ENCODE measurements at places on chromosomes 3 and 15.

GRCh38 chr15:50318697-50319096, 36.3 kb downstream of the GABPB1 start:
- no peak for DNase-seq

DNA sequence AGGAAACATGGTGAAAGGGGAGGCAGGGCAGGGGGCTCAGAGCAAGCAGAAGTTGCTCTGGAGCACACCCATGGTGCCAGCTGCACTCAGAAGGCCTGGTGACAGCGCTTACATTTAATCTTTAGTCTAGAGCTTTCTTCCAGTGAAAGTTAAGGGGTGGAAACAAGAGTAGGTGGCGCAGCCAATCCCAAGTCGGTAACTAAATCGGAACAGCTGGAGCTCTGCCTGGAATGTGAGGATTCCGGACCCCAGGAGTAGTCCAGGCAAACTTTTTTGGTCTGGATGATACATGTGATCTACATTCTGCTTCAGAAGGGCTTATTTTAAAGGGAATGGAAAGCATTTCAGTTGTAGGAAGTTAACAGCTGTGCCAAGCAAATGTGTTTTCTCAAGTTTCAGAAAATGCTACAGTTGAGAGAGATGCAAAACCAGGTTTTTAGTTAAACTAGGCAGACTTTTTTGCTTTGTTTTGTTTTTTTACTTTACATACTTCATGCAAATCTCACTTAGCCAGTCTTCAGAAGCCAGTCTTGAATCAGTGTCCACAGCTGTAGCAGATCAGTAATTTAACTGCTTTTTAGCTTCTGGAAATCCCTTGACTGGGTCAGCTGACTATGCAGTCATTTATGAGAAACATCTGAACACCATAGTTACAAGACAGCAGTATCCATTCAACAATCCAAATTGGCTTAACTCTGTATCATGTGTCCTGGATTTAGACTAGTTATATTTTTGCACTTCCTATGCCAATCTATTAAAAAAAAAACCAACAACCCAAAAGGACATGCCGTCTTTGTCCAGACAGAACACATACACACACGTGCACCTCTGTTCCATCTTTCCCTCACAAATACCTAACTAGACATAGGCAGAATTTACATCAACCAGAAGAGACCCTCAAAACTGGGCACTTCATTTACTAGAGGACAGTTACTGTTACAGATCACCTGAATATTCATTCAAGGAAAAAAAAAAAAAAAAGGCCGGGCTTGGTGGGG, 33.2 kb downstream of the ZNF106 start:
- DNase-seq: peak; percentile 96

- peak; percentile 89 for DNase-seq
Observed at GRCh38 chr3:158160958-158161357, 51.1 kb downstream of the RSRC1 start.

DNA sequence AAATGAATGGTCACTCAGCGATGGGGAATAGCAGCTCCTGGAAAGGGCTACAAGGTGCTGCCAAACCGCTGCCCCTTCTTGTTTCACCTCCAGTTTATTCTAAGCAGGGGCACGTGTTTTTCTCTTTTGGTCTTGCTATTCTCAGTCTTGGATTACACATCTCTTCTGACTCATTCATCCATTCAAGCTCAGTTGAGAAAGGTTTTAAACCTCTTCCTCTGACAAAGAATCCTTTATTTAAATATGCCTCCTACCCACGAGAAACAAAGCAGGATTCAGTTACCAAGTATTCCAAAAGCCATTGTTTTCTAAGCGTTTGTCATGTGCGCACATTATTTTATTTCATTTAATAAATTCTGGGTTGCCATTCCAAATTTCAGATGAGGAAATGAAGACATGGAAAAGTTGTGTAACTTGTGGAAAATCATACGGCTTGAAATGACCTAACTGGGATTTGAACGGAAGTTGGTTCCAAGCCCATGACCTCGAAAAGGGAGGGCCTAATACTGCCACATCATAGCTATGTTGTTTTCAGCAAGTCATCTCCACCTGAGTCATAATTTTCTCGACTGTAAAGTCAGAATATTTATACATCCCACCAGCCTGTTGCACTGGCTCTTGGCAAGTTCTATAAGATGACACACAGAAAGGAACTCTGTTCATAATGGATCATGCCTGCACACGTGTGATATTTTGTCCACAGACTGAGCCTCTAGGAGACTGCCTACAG, 292.0 kb upstream of the SLCO3A1 start:
- peak; percentile 84 for DNase-seq

- DNase-seq: no peak
Observed at GRCh38 chr3:37892927-37893600, 31.4 kb downstream of the CTDSPL start.

DNA sequence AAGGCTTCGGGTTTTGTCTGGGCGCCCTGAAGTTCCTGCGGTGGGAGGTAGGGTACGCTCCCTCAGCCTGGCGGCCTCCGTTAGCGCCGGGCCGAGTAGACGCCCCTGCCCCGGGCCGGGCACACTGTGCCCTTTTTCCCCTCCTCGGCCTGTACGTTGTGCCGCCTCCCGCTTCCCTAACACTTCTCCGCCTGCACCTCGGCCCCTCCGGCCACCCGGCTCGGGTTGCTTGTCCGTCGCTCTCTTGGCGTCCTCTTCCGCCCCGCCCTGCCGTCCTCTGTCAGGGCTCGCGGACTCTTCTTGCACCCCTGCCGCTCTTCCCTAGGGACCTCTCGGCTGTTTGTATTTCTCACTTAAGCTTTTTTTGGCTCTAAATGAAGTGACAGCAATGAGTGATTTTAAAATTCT, 384 bp downstream of the KNL1 start:
- peak; percentile 65 for DNase-seq

DNA sequence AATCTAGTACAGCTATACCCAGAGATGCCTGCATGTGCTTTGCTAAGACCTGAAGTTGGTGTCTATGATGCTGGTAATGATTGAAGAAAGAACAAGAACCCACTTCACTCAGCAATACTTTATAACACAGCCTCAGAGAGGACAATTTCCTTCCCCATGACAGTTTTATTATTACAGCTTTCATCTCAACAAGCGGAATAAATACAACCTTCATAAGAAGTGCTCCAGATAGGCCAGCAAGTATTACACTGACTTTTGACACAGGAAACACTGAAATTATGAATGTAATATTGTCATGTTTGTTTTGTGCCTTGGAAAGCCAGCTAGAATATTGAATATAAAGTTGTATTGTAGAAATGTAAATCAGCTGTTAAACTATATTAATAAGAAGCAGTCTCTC, 557.4 kb upstream of the ARPP21 start:
- DNase-seq: no peak

- no peak for DNase-seq
Observed at GRCh38 chr3:77475507-77475906, 435.6 kb downstream of the ROBO2 start.

DNA sequence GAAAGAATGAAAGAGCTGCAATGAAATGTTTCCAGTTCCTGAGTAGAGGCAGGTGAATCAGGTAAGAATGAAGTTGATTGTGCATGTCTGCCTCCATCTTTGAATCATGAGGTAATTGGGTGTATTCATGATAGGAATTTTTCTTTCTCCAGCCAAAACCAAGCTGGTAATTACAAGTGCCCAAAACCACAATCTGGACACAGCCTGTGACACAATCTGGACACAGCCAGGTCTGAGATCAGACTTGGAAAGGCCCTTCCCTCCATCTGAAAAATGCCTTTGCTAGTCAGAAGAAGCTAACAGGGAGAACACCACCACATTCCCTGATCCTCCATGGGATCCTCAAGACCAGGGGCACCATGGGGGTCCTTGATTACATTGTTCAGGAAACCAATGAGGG, 338.5 kb upstream of the THBS1 start:
- peak; percentile 56 for DNase-seq

- DNase-seq: no peak
Observed at GRCh38 chr3:124965413-124965812, 30.9 kb upstream of the MUC13 start.

DNA sequence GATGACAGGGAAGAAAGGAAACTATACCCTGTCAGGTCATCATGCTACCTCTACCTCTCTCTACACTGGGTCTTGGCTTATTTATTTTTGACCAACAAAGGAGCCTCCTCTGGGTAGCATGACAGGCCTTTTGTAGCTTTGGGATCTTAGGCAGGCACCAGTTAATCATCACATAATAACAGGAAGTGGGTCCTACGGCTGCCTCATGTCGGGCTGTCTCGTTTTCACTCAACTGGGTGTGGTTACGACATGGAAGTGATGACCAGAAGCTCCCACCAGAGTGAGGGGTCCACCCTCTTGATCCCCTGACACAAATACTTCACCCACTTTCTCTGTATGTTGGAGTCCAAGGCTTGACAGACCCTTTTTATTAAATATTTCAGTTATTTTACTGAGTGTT, 105.3 kb downstream of the CD47 start:
- DNase-seq: no peak

DNA sequence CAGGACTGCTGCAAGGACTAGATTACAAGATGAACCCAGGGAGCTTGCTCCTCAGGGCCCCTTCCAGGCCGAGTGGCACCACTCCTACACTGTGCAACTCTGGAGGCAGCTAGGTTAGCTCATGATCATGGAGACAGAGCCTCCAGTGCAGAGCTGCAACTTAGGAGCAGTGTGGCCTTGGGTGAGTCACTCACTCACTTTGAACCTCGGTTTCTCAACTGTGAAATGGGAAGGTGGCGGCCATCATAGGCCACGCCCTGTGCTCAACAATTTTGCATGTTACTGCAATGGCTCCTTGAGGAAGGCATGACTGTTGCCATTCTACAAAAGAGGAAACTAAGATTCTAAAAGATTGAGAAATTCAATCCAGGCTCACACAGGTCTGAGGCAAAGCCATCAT, 11.2 kb upstream of the CXCR6 start:
- no peak for DNase-seq

- DNase-seq: peak; percentile 40
Observed at GRCh38 chr3:56137415-56137814, 330.9 kb downstream of the ERC2 start.

DNA sequence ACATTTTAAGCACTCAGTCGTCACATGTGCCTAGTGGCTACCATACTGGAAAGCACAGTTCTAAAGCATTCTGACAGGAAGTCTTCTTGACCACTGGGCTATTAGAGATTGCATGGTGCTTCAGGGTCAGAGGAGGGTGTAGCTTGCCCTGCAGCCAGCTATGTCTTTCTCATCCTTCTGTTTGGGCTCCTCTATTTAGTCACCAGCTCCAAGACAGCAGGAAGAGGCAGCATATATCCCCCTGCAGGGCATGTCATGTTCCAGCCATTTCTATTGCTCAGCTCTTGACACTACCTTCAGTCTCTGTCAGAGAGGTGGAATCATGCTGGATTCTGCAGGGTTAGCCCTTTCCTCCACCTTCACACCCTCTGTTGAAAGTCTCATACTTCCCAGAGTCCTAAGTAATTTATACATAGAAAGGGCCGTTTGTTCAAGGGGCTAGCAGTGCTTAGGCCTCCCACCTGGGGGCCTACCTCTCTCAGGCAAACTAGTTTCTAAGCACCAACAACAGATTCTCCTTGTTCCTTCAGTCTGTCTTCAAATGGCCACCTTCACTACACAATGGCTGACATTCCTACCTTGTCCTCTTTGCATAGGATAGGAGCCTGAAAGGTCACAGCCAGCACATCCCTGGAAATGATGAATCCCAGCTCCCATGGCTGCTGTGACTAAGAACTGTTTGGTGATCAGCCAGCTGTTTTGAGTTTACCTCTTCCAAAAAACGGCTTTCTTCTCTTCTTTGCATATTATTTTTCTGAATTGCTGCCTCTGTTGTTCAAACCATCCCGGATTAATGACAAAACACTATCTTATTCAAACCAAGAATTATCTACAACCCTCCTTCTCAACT, 115.7 kb upstream of the BFSP2 start:
- no peak for DNase-seq

GRCh38 chr3:113249111-113249510, 37.8 kb downstream of the BOC start:
- peak; percentile 90 for DNase-seq

DNA sequence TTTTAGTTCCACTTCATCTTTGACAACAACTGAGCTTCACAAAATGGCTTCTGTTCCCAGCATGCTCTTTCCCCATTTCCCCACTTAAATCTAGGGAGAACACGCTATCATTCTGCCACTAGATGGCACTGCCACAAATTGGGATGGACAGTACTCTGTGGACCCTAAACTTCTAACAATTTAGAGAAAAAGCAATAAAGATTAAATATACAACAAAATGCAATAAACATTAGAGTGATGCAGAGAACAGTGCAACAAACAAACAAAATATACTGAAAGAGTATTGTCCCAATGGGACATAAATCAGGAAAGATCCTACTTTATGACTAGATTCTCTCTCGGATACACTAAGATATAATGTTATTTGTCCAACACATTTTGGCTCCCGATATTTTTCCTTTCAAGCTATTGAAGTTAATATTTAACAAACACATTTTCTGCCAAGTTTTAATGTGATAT, 169.7 kb upstream of the TMCO5A start:
- peak; percentile 70 for DNase-seq

DNA sequence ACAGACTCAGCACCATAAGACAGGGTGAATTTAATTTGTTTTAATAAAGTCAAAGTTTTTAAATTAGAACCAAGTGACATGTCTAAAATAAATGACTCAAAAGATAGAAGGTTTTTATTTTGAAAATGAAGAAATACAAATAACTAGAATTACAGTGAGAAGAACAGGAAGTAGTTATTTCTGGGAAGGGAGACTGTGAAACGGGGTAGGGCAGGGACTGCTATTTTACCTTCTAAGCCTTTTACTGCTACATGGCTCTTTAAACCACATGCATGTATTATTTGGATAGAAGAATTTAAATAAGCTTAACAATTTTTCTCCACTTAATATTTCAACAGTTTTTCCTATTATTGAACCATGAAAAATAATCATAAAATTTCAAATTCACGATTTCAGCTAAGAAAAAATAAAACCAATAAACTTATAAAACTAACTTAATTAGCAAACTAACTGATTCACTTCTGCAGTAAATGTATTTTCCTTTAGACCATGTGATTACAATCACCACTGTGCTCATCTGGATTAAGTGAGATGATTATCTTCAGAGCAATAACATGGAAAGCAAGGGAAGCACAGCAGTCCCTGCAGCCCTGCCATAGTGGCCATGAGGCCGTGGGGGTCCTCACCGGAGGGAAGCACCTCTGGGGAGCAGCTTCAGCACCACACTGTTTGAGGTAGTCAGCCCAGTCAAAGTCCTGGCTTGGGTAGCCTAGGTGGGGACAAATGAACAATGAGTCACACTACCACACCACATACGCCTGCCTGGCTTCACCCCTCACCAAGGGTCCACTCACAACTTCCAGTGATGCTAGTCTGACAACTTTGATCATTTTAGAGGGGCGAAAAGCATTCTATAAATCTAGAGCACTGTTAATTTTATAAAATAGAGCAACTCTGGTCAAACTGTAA, 28.3 kb upstream of the STIMATE start:
- no peak for DNase-seq

DNA sequence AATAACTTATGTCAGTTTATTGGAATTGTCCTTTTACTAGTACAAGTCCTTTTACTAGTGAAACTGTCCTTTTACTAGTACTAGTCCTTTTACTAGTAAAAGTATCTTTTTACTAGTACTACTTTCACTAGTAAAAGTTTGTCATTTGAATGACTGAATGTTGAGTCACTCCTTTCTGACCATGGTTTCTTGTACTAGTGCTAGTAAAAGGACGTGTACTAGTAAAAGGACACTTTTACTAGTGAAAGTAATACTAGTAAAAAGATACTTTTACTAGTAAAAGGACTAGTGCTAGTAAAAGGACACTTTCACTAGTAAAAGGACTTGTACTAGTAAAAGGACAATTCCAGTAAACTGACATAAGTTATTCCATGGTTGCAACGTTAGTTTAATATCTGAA, 96.3 kb downstream of the ZMAT3 start:
- DNase-seq: no peak

GRCh38 chr3:159127021-159127392, 325.2 kb downstream of the MFSD1 start:
- DNase-seq: no peak
